ENCODE measurements at places on chromosomes 11 and 22.

DNA sequence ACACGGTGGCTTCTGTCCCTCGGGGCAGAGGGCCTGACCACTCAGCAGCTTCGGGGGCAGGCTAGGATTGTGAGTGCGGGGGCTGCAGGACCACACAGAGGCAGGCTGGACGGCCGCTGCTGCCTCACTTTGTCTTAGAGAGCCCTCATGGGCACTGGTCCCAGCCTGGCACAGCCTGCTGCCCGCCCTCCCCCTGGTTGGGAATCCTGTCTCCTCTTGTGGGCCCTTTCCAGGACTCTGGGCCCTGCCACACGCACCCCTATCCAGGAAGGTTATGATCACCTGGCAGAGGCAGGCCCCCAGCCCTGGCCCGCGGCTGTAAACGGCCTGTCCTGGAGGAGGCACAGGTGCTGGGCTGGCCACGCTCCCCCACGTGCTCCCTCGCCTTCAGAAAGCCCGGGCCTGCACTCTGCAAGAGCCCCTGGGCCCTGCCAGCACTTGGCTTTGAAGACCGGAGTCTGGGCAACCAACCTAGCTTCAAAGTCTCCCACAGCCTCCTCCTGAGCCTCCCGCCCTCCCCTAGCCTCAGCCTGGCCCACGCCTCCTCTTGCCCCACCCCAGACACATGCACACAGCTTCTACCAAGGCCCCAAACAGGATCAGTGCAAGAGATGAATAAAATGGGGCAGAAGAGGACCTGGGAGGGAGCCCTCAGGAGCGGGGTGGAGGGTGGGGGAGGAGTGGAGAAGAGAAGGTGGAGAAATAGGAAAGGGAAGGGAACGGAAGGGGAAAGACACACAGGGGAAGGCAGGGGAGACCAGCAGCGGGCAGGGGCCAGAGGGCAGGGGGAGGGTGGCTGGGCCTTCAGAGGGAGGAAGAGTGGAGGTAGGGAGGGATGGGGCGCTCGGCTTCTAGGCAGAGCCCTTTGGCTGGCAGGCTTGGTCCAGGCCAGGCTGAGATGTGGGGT is 31.0 kb downstream of the SYT7 start:
- DNase-seq: no peak

DNA sequence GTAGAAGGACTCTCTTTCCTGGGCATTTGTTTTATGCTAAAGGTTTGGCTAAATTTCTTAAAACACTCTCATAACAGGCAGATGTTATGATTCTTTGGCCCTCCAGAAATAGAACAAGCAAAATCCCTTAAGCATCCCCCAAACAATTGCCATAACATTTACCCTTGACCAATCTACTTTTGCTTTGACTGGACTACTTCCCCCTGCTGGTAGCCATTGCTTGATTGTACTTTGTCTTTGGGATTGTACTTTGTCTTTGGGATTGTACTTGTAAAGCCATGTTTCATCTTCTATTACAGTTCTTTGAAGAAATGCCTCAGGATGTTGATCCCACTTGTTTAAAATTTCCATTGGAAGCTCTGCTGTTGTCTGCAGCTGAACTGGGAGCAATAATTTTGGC is 53.3 kb upstream of the GLYAT start:
- no peak for DNase-seq

DNA sequence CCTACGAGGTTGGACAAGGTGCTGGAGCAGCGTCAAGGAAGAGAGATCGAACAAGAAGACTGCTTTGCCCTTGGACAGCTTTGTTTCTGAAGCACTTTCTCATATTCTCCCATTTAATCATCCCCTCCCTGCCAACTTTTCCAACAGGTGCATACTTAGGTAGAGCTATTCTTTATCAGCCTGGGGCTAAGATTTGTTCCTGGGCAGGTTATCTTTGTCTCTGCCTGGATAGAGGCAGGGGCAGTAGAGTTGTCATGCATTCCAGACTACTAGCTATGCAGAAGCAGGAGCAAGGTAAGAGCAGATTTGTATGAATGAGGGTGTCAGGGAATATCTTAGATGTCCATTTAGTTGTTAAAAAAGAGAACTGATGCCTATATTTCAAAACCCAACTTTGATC is 82.3 kb downstream of the PTPRJ start:
- DNase-seq: no peak

DNA sequence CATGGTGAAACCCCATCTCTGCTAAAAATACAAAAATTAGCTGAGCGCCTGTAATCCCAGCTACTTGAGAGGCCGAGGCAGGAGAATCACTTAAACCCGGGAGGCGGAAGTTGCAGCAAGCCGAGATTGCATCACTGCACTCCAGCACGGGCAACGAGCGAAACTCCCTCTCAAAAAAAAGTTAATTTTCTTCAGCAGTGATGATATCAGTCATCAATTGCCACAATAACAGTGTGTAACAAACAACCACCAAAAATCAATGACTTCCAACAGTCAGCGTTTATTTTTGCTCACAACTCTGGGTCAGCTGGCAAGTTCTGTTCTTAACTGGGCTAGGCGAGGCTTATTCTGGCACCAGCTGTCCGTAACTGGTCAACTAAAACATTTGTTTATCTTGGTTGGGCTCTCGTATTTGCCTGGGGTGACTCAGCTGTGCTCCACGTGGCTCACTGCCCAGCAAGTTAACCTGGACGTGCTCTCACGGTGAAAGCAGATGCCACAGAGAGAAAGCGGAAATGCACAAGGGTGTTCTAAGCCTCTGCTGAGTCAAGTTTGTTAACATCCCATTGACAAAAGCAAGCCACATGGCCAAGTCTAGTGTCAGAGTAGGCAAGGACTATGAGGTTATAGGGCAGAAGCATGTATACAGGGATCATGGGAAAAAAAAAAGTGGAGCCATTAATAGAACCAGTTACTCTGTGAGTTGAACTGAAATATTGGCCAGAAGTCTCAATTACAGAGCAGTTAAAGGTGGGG is 52.1 kb downstream of the LHFPL7 start:
- DNase-seq: no peak

- DNase-seq: no peak
Observed at GRCh38 chr22:20241579-20242392, 26.3 kb downstream of the RTN4R start.

GRCh38 chr11:10413268-10413667 is 41.8 kb upstream of the AMPD3 start:
- DNase-seq: peak; percentile 66

- DNase-seq: no peak
Observed at GRCh38 chr11:20611892-20612291, 12.5 kb downstream of the SLC6A5 start.

- DNase-seq: peak; percentile 6
Observed at GRCh38 chr11:108697872-108698473, 33.1 kb downstream of the DDX10 start.

DNA sequence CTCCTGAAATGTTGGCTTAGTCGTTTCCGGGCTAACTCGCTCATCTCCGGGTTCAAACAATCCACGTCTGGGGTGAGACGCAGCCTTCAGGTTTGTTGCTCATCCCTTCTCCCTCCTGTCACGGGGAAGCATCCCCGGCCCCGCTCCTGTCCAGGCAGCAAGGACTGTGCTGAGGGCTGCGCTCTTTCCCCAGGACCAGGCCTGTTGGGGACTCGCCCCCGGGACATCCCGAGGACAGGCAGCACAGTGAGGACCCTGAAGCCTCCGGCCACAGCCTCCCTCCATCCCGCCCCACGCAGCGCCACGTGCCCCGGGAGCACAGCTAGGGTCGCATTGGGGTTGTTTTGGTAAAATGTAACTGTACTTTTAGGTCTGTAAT is 252.0 kb downstream of the BRD1 start:
- DNase-seq: no peak

DNA sequence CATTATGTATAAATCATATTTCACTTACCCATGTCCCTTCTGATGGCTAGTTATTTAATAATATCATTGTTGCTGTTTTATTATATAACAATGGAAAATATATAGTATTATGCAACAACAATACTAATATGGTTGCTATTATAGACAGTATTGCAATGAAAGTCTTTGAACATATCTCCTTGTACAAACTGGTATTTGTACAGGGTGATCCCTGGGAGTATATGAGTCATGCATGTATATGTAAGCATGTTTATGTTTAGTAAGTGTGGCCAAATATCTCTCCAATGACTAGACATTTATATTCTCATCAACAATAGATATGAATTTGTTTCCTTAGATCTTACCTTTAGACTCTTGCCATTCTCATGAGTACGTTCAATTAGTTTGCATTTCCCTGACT is 55.9 kb downstream of the KCNC1 start:
- DNase-seq: no peak

GRCh38 chr11:45756384-45757010 is 48.5 kb upstream of the SLC35C1 start:
- no peak for DNase-seq

GRCh38 chr11:83566950-83567349 is 280.8 kb upstream of the CCDC90B start:
- DNase-seq: no peak

GRCh38 chr22:22368516-22368915 is 123.9 kb downstream of the VPREB1 start:
- DNase-seq: no peak

GRCh38 chr22:30806391-30806861 is 111.8 kb downstream of the OSBP2 start:
- DNase-seq: no peak

- no peak for DNase-seq
Observed at GRCh38 chr11:75502138-75502537, 23.6 kb downstream of the GDPD5 start.
